H7 (cell line): ENCODE measurements at places on chromosomes 4 and X.

DNA sequence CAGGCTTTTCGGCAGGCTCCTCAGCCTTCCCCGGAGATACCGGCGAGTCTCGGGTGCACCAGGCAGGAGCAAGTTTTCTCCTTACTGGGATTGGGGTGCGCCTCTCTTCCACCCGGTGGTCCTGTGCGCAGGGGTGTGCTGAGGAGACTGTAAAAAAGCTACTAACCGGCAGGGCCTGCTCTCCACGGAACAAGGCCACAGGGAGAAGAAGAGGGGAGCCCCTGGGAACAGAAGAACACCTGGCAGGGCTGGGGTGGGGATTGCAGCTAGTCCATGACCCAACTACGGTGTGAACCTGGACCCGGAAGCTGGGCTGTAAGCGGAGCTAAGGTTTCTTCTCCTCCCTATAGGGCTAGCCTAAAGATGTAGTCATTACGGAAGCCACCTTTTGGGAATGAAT is 17.7 kb upstream of the ZIC3 start:
- peak; percentile 56 for DNase-seq

DNA sequence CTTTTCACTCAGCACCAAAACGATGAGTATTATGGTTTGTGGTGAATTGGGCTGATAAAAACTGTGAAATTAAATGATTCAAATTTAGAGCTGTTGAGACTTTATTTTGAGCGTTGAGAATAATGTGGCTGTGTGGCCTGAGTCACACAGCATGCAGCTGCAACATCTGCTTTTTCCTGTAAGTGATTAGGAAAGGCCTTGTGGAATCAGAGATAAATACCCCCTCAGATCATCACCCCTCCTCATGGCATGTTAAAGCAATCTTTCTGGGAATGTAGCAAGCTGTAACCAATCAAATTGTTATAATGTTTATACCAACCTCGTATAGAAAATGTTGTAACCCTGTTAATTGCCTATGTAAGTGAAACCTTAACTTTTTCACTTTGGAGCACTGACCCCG is 90.0 kb upstream of the GRPR start:
- no peak for DNase-seq

DNA sequence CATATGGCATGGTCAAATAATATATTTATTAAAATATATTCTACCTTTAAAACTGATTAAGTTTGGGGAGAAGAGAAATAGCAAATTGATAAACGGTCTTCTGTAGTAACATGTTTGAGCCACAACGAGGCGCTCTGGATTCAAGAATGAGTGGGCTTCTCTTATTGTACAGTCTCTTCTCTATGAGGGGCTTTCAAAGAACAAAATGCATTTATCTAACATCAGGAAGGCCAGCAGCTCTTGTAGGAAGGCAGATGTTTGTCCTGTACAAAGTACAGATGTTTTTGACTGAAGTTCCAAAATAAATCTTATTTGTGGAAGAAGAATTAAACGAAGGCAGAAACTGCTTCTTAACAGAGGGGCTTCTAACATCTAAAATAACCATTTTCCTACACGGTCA is 153.6 kb downstream of the RASL11B start:
- DNase-seq, result no peak

DNA sequence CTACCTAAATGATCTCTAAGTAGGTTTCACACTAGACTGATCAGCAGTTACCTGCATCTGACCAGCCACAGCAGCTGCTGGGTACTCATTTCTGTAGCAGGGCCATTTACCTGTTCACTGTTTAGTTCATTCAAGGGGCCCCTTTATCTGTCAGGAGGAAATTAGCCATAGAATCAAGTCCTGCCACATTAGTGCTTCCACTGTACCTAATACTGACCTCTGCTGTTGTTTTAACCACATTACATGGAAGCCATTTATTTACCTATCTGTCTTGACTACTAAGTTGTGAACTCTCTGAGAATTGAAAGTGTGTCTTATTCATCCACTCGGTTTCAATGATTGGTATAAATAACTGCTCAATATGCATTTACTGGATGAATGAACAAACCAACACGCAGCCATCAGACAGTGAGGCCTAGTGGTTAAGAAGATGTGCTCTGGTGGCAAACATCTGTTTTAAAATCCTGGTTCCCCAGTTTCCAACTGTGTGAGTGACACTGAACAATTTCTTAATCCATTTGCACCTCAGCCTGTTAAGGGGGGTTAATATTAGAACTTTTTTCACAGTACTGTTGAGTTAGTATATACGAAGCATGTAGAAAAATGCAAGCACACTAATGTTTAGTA is 30.0 kb upstream of the ANXA5 start:
- no peak for DNase-seq
